Osteoblast (primary cell): ENCODE measurements at places on chromosomes 7 and 10.
A peak's percentile ranks its signal among the peaks of the same experiment; 100 is the strongest.

GRCh38 chr7:129779602-129780256 lies 168.2 kb downstream of the NRF1 start:
- DNase-seq = peak; percentile 96

DNA sequence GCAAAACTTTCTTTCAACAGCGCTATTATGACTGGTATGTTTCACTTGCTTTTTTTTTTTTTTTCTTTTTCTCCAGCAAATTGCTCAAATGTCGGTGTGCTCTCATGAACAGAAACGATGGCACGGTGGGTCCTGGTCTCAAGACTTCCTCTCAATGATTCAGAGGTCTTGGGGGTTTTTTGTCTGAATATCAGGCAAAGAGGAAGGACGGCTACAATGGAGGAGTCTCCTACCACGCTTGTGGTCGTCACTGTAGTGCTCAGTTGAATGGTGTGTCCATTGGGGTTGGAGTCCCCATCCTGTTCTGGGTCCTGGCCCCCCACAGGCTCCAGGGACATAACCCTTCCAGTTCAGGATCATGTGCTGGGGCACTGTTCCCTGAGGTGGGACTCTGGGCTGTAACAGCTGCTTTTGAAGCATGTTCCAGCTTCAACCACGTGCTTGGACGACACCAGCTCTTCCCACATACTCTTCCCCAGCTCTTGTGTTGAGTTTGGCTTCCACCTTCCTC lies 266.7 kb upstream of the KLF6 start:
- no peak for DNase-seq

DNA sequence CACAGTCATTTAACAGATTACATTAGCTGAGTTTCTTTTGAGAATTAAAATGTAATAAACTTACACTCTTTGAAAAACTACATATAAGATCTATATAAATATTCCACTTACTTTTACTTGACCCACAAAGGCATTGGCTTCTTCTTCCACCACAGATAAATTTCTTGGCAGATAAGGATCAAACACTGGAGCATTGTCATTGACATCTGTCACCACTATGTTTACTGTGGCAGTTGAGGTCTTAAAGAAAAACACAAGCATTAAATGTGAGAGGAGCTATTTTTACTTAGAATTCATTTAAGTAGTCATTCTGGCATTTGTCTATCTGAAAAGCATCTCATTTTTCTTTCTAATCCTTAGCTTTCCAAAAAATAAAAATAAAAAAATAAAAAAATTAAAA lies 734.4 kb downstream of the PCDH15 start:
- DNase-seq = no peak

DNA sequence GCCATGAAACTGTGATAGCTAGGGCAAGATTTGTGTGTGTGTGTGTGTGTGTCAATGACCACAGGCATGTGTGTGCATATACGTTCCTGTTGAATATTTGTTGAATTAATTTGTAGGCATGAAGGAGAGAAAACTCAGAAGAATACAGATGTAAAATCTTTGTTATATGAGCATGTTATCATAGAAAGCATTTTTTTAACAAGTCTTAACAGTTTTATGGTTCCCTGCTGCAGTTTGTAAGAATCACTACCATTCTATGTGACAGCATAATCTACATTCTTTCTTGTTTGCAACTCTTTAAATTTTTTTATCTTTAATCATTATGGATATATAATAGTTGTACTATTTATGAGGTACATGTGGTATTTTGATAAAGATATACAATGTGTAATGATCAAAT lies 130.3 kb downstream of the CD36 start:
- peak; percentile 31 for DNase-seq
